ENCODE measurements at places on chromosomes 3 and 15.
A peak's percentile ranks its signal among the peaks of the same experiment; 100 is the strongest.

- DNase-seq, result no peak
Observed at GRCh38 chr3:8559351-8559750, 57.7 kb downstream of the LMCD1 start.

- DNase-seq, result no peak
Observed at GRCh38 chr15:98241032-98241554, 280.6 kb downstream of the ARRDC4 start.

GRCh38 chr3:192467230-192468140 is 259.9 kb downstream of the FGF12 start:
- DNase-seq, result peak; percentile 34

DNA sequence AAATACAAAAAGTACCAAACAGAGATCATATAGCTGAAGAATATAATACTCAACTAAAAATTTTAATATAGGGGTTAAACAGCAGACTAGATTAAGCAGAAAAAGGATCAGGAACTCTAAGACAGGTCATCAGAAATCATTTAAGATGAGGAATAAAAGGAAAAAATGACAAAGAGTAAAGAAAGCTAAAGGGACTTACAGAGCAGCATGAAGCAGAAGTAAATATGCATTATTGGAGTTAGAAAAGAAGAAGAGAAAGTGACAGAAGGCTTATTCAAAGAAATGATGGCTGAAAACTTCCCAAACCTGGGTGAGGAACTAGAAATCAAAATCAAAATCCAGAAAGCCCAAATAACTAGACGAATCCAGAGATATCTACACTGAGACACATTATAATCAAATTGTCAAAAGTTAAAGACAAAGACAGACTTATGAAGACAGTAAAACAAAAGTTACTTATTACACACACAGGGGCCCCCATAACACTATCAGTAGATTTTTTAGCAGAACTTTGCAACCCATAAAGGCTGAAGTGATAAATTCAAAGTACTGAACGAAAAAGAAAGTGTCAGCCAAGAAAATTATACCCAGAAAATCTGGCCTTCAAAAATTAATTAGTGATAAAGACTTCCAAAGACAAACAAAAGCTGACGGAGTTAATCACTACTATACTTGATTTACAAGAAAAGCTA is 95.6 kb downstream of the SCAPER start:
- DNase-seq, result no peak

- no peak for DNase-seq
Observed at GRCh38 chr3:118760585-118761290, 273.9 kb downstream of the IGSF11 start.

GRCh38 chr3:174280186-174280585 is 578.9 kb upstream of the NAALADL2 start:
- no peak for DNase-seq

DNA sequence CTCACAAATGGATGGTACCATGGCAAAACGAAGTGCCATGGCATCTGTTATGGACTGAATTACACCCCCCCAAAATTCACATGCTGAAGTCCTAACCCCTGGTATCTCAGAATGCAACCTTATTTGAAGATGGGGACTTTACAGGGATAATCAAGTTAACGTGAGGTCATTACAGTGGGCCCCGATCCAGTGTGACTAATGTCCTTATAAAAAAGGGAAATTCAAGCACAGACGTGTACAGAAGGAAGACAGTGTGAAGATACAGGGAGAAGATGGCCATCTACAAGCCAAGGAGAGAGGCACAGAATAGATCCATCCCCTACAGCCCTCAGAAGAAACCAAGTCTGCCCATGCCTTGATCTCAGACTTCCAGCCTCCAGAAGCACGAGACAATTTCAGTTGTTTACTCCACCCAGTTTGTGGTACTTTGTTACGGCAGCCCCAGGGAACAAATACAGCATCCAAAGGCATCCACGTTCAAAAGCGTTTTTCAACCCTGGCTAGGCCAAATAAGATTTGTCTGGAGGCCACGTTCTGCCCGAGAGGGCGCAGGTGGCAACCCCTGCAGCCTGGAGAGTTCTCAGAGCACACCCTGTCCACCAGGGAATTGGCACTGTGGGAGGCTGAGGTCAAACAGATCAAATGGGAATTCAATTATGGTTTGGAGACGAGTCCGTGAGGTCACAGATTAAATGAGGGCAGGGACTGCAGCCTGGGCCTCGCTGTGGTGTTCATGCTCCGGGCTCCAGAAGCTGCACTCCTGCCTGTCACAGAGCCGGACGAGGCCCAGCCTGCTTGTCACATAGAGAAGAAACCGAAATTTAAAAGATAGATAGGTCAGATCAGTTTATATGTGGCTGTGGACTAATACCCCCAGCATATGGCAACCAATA is 494.8 kb downstream of the SHQ1 start:
- DNase-seq, result no peak

- no peak for DNase-seq
Observed at GRCh38 chr3:102449341-102449740, 14.5 kb downstream of the ZPLD1 start.

DNA sequence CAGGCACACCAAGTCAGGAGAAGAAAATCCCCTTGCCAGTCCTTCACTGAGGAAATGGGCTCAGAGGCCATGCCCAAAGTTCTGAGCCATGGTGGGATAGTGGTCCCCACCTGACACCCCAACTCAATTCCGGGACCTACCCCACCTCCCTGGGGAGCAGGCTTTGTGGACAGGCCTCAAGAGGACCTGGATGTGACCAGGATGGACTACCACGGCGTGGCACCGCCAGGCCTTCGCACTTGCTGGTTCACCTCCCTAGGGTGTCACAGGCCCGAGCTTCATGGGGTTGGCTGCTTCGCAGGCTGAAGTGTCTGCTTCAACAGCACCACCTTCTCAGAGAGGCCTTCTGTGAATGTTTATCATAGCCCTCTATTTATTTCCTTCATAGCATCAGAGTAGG is 31.7 kb downstream of the POC1A start:
- no peak for DNase-seq

DNA sequence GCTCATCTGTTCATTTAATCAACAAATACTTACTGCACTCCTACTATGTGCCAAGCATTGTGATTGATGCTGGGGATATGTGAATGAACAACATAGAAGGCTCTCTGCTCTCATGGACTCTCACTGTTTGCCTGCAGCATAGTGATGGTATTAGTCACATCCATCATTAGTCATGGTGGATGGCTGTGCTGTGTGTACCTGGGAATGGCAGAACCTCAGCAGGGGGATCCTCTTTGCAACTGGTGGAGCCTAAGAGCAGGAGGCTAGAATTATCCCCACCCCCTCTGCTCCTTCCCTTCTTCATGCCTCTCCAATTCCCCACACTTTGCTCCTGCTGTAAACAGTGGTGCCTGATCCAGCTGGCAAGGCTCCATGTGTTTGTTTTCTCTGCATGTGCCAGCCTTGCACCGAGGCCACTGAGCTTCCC is 20.5 kb downstream of the BOC start:
- peak; percentile 71 for DNase-seq

GRCh38 chr3:188943591-188943990 is 228.2 kb upstream of the TPRG1 start:
- DNase-seq, result peak; percentile 18

GRCh38 chr3:161689584-161690298 is 193.1 kb downstream of the OTOL1 start:
- DNase-seq, result no peak

GRCh38 chr15:51681303-51681963 is at the start of gene SCG3:
SCG3 (plus strand) TSS chr15:51681503; CDS start chr15:51681756, 253 bp downstream.
- peak; percentile 37 for DNase-seq

GRCh38 chr3:185094697-185095096 is 58.2 kb downstream of the C3orf70 start:
- no peak for DNase-seq

GRCh38 chr15:27427276-27427675 is 456.3 kb downstream of the GABRG3 start:
- no peak for DNase-seq

GRCh38 chr15:85515212-85515611 is 134.8 kb downstream of the AKAP13 start:
- DNase-seq, result no peak

- DNase-seq, result no peak
Observed at GRCh38 chr3:64276131-64276530, 50.9 kb upstream of the PRICKLE2 start.

DNA sequence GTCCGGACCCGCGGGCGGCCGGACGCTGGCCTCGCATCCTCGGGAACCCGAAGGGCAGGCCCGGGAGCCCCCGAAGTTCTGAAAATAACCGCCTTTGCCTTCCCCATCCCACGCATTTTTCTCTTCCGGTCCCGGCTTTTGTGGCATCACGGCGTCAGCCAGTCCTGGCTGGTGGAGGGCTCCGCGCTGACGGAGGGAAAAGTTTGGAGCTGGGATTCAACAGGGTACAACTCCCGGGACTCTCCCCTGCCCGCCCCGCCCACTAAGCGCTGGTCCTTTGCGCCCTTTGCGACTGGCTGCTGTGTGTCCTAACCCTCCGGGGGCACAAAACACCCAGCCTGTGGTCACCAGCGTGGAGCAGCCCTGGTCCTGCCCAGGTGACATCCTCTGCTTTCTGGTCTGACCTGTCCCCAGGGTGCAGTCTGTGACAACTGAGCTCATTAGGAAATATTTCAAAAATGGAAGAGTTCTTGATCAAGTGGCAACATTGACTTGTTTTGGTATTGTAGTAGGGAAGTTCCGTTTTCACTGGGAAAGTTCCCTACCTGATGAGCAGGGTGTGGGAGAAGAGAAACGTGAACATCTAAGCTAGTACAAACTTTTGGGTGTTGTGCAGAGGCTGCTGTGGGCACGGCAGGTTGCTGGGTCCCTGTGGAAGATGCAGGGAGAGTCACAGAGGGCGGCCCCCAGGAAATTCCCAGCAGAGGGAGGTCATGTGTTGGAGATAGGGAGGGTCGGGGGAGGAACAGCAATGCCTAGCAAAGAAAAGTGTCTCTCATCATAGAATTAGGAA is 775 bp downstream of the ARNT2 start:
- no peak for DNase-seq

- DNase-seq, result no peak
Observed at GRCh38 chr3:94183551-94183950, 120.7 kb downstream of the NSUN3 start.

GRCh38 chr3:129952556-129953355 is 21.8 kb upstream of the TRH start:
- DNase-seq, result no peak

GRCh38 chr3:47379411-47379899 is 1.4 kb upstream of the PTPN23 start:
- DNase-seq, result no peak

- DNase-seq, result peak; percentile 46
Observed at GRCh38 chr3:98812851-98813374, 49.8 kb downstream of the ST3GAL6 start.

DNA sequence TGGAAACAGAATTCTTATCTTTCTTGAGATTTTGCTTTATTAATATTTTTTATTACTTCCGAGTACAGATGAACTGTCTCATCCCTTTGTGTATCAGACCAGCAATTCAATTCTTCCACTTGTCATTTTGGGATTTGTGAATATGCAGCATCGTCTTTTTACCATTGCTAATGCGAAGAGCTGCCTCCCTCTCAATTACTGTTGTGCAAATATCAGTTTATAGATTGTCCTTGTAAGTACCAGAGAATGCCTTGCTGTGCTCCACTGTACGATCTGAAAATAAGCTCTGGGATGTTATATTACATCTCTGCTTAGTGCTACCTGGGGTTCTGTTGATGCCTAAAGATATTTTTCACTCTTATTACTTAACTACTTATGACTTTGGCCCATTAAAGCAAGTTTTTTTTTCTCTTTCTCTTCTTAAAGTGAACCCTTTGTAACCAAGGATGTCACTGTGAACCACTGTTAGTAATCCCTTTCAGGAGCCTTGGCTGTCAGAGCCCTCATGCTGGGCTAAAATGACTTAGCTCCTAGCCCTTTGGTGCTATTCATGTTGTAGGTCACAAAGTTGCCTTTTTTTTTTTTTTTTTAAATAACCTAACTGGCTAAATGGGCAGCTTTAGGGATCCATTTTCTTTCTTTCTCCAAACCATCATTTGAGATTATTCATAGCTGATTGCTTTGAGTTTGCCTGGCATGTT is 382.9 kb downstream of the FEZF2 start:
- DNase-seq, result no peak

- DNase-seq, result no peak
Observed at GRCh38 chr3:53733446-53733845, 112.8 kb downstream of the CHDH start.

GRCh38 chr15:94252223-94252766 is 20.9 kb downstream of the MCTP2 start:
- no peak for DNase-seq

- peak; percentile 49 for DNase-seq
Observed at GRCh38 chr3:113136071-113136470, 75.3 kb upstream of the BOC start.

DNA sequence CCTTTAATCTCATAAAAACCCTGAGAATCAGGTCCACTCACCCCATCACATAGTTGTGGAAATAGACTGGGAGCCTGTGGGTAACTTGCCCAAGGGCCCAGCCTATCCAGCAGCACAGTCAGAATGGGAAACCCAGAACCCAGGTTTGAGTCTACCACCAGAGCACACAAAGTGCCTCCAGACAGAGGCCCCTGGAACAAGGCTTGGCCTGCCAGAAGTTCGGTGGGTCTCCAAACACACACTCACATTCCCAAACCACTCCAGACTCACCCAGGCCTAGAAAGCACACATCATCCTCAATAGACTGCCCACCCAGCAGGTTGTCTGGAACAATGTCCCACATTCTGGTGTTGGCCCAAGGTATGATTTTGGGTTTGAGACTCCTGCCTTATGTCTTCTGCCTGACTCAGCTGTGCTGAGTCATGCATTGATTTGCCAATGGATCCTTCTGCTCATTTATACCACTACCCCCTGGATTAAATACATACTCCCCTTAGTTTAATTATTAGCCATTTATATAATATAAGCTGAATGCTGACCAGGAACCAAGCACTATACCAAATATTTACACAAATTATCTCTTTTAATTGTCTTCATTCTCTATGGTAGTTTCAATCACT is 4.5 kb downstream of the SLC12A8 start:
- DNase-seq, result no peak

GRCh38 chr15:68440136-68440535 is 8.2 kb upstream of the ITGA11 start:
- no peak for DNase-seq

GRCh38 chr3:188008582-188009213 is 145.3 kb upstream of the LPP start:
- no peak for DNase-seq

- no peak for DNase-seq
Observed at GRCh38 chr15:32899126-32899596, 181.4 kb downstream of the GREM1 start.

DNA sequence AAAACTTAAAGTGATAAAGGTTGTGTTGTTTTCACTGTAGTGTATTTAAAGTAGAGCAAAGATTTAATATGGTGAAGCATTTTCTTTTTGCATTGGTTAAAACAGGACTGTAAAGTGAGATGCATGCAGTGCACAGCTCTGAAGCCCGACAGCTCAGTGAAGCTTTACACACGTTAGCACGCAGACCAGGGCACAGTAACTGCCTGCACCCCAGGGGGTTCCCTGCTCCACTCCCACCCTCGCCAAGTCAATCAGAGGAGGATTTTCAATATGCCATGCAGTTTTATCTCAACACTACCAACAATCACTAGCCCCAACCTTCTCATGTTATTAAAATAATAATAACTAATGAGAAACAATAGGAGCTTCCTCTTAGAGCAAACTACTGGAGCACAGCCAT is 28.1 kb upstream of the BCL2L10 start:
- DNase-seq, result no peak

- DNase-seq, result no peak
Observed at GRCh38 chr3:155884292-155884691, 13.8 kb downstream of the GMPS start.

- DNase-seq, result no peak
Observed at GRCh38 chr3:154666542-154666941, 236.6 kb upstream of the GPR149 start.

GRCh38 chr15:68969298-68969697 is 39.0 kb downstream of the SPESP1 start:
- no peak for DNase-seq

All from AG10803 (cell line).